ENCODE measurements at places on chromosomes 11 and 22.

DNA sequence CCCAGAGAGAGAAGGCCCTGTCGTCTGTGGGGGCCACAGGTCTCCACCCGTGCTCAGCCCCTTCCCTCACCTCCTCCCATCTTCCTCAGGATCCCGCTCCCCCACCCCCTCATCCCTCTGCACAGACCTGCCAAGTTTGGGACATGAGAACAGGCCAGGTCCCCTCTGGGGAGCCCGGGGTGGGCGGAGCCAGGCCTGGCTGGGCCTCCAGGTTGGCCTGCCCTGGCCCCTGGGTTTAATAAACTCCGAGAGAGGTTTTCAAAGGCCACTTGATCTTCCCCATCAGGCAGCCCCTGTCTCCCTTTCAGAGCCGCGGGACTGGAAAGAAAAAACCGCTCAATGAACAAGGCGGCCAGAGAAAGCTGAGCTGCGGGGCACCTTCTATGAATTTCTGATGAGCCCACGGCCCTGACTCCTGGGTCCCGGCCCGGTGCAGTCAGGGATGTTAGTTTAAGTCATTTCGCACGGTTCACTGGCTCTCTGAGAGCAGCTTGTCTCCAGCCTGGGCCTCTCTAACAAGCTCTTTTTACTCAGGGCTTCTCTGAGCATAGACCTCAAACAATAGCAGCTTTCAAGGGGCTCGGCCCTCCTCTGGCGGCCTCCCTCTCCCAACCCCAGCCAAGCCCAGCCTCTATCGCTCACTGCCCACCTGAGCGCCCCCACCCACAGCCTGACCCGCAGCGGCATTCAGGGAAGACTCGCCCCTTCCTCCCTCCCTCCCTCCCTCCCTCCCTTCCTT, 64.8 kb downstream of the RPUSD4 start:
- DNase-seq: no peak

DNA sequence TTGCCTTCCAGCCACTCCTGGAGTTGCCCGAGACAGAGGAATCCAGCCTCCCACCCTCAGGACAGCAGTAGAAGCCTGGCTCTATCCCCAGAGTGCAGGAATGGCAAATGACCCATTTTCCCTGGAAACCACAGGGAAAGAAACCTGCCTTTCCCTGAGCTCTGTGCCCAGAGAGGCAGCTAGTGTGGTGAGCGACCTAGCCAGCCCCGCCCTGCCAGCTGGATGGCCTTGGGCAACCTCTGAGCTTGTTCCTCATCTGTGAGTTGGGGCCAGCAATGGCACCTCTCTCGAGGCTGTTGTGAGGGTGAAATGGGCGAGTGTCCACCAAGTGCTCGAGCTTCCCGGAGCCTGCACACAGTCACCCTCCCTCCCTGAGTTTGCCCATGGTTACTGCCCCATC, 3.7 kb downstream of the OMP start:
- no peak for DNase-seq

GRCh38 chr11:27968461-27968860, 139.5 kb downstream of the KIF18A start:
- peak; percentile 6 for DNase-seq

- peak; percentile 84 for DNase-seq
Observed at GRCh38 chr11:46948378-46949131, 12.0 kb downstream of the CSTPP1 start.

DNA sequence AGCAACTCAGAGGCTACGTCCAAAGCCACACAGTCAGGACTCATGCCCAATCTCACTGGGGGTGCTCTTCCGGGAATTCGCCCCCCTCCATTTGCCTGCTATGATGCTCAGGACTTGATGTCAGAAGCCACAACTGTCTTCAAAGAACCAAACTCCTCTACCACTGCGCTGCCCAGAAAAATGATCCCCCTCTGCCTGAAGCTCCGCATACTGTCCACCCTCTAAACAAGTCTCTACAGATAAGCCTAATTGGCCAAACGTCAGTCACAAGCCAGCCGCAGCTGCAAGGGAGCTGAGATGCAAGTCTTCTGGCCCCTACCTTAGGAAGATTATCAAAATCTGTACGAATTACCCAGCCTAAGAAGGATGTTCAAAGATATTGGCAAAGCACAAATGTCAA, 294.6 kb downstream of the BUD13 start:
- no peak for DNase-seq

DNA sequence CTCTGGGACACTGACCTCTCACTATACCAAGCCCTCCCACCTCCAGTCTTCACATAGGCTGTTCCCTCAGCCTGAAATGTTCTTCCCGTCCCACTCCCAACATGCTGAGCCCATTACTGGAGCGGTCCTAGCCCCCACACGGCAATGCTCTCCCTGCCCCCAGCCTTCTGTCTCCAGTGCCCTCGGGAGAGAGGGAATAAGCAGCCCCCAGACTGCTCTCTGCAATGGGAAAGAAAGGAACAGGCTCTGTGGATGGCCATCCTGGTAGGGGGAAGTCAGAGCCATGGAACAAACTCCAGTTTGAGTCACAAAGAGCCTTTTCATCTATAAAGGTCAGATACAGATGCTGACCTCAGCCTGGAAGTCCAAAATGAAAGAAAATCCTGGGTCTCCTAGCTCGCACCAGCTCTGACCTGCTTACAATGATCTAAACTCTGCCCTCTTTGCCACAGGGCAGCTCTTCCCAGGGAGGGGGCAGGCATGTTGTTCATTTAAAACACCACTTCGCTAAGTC, 62.6 kb downstream of the FLRT1 start:
- DNase-seq: no peak

- no peak for DNase-seq
Observed at GRCh38 chr22:19731361-19732135, 8.2 kb downstream of the GP1BB start.

DNA sequence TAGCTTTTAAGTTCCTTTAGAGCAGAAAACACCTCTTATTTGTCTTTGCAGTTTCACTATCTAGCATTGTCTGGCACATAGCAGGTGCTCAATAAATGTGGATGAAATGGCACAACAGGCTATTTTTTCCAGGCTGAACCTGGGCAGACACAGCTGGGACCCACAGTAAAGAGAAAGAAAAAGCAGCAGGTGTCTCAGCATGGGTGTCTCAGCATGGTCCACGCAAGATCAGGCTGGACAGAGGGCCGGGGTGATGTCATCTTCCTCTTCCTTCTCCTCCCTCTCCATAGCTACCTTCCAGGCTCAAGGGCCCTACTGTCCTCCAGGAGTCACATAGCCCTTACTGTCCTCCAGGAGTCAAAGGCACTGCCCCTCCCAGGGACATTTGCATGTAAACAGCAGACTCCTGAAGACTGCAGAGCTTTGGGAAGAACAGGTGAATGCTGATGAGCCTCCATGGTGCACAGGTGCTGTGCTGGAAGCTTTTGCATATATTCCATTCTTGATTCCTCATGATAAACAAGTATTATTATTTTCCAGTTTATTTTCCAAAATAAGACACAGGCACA, 65.2 kb downstream of the DSCAML1 start:
- DNase-seq: no peak

DNA sequence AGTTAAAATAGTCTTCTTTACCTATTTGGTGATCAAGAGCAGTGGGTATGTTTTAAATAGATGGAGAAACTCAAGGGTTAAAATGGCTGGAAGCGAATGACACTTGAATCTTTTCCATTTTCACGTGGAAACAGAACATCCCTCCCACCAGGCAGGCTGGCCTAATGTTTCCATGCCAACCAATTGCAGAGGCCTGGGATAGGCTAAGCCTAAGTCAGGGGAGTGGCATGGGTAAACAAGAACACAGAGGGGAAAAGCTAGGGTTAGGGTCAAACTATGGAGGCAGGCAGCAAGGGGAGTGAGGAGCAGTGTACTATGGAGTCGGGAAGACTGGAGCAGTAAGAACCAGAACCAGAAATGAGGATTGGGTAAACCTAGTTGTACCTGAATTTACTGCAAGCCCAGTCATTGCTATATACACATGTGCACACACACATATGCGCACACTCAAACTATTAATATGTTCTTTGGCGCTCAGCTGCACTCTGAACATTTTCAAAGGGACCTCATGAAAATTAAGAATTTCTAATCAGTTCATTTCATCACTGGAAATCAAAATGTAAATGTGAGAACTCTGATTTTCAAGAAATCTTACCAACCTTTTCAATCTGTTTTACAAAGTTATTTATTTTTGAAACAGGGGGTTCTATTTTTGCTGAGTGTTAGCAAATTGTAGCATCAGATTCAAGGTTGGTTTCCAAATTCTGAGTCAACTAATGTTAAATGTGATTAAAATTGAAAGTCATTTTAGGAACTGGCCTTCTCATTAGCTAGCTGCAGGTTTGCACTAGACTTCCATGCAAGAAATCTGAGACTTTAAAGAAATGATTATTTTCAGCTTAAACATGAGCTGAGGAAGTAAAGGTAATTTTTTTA, 327.0 kb upstream of the CCDC90B start:
- DNase-seq: no peak

DNA sequence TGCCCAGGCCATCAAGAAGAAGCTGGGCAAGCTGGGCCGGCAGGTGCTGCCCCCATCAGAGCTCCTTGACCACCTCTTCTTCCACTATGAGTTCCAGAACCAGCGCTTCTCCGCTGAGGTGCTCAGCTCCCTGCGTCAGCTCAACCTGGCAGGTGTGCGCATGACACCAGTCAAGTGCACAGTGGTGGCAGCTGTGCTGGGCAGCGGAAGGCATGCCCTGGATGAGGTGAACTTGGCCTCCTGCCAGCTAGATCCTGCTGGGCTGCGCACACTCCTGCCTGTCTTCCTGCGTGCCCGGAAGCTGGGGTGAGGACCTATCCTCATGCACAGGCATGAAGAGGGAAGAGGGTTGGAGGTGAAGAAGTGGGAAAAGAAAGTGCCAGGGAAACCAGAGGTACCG, 5.3 kb upstream of the NHERF4 start:
- no peak for DNase-seq

DNA sequence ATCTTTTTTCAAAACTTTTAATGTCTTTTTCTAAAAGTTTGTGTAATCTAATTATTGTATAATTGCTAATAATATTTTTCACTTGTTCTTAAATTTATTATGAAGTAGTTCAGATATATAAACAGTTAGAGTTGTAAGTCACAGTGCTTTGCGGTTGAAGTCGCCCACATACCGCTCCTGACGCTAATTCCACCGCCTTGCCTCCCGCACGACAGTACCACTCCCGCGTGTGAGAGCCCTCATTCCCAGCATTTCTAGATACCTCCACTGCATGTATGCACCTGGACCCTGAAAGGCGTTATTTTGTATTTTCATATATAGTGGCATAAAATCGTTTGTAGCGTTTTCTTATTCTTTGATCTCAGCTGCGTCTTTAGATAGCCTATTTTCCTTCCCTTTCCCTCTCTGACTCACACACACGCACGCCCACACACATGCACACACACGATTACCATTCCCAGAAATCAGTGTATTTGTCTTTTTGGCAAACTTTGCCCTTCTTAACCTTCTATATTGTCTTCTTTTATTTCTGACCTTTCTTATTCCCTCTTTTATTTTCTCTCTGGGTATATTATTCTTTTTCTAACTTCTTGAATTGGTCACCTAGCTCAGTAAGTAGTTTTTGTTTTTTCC, 56.4 kb upstream of the PITPNB start:
- DNase-seq: peak; percentile 29

GRCh38 chr22:31969789-31970489, 25.6 kb downstream of the YWHAH start:
- peak; percentile 93 for DNase-seq

DNA sequence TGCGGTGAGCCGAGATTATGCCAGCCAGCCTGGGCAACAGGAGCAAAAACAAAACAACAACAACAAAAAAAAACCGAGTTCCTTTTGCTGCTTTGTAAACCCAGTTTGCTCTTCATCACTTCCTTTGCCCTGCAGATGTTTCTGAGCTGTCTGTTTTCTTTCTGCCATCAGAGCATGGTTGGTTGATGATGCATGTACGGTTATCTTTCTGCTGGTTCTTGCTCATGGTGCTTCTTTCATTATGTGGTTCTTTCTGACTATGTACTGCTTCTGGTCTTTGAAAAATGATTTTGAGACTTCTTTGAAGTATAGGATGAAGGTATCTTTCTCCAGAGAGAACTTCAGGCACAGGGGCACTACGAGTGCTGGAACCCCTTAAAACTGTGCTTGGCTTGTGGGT, 13.2 kb downstream of the TANGO2 start:
- DNase-seq: no peak

GRCh38 chr11:9665749-9666148, 1.9 kb downstream of the SWAP70 start:
- DNase-seq: no peak

DNA sequence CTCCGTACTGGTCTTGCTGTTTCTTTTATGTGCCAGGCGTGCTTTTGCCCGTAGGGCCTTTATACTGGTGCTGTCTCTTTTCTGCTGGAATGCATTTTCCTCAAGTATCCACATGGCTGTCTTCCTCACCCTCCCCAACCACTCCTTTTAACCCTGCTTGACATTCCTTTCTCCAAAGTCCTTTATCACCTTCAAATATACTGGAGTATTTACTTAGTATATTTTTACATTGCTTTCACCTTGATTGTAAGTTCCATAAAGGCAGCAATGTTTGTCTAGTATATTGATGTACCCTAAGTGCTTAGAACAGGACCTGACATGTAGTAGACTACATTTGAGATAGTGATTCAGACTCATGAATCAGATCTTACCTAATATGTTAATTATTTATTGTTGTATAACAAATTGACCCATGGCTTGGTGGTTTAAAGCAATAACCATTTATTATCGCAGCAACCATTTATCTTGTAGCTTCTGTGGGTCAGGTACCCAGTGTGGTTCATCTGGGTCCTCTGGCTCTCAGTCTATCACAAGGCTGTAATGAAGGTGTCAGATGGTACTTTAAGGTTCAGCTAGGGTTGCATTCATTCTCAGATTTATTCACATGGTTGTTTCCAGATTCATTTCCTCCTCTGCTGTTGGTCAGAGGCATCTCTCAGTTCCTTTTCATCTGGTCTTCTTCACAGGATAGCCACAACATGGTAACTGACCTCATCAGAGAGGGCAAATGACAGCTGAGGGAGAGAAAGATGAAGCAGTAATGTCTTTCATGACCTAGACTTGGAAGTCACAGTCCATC, 34.2 kb downstream of the DDX10 start:
- DNase-seq: peak; percentile 86

DNA sequence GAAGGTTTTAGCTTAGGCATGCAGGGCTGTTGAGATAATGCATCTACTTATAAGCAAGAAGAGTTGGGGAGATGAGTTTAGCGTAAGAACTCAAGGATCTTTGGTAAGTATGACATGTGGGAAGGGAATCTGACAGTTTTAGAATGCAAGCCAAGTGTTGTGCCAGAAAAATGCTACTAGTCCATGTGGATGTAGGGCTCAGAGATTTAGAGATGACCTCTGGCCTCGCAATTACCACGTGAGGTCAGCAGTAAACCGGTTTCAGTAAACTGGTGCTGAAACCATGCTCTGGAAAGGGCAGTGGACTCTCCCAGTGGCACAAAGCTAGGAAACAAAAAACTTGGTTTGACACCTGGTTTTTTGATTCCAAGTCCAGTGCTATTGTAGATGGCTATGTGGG, 18.9 kb downstream of the MRPL16 start:
- no peak for DNase-seq

All from epithelial cell of esophagus (primary cell).